ENCODE measurements at places on chromosomes 4 and X.

DNA sequence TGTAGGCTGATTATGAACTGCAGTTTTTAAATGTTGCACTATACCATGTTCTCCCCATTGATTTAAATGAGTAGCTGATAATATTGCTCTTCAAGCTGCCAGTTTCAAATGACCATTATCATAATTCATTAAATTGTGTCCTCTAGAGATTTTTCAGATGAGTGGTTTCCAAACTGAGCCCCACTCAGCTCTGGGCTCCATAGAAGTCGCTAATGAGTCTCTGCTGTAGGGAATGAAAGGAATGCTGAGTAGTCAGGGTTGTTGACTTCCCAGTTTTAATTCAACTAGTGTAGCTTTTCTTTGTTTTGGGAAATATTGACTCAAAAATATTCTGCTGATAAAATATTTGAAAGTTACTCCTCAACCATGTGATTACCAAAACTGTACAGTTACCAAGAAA, 1081.1 kb downstream of the ARAP2 start:
- DNase-seq = no peak

GRCh38 chr4:38563707-38564495, 100.1 kb upstream of the KLF3 start:
- DNase-seq = no peak

DNA sequence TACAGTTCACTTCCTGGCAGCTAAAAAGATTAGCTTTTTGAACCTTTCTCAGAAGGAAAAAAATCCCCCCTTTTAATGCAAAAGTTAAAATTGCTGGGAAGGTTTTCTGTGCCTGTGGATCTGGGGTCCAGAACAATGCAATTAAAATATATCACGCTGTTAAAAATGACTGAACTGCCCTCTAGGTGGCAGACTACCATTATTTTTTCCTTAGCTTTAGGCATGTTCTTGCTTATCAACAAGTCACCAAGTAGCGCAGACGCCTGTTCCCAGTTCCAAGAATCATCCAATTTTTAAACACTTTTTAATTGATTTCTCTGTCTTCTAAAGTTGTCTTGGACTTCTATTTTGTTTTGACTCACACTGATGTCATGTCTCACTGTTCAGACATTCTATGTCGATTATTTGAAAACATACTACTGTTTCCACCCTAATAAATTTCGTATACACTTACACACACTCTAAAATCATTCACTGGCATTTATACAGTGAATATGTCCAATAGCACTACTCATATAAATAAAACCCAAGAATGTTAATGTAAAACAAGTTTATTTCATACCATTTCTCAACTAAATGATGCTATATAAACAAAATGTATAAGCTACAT, 661.6 kb downstream of the RAPGEF2 start:
- DNase-seq = no peak

- DNase-seq = no peak
Measured at GRCh38 chr4:98618680-98619079, 39.7 kb downstream of the TSPAN5 start.
